ENCODE measurements at places on chromosomes 12 and 14. TPM values are rescaled to one million over a fixed set of nuclear protein-coding genes. Genes with fewer than 3 reads are reported as not detected.

Gene ARHGEF40
- 21.5 TPM for polyA plus RNA-seq

DNA sequence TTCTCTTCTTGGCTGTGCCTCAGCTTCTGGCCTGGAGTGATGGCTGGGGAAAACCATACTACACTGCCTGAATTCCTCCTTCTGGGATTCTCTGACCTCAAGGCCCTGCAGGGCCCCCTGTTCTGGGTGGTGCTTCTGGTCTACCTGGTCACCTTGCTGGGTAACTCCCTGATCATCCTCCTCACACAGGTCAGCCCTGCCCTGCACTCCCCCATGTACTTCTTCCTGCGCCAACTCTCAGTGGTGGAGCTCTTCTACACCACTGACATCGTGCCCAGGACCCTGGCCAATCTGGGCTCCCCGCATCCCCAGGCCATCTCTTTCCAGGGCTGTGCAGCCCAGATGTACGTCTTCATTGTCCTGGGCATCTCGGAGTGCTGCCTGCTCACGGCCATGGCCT is at the start of gene OR10P1:
Gene OR10P1 (plus strand): TSS at position 40 of the 400 bp plus-strand sequence. CDS start 0 bp downstream, at position 40.
- no peak for DNase-seq

GRCh38 chr12:43914391-43914790 is 78.5 kb downstream of the TMEM117 start:
- DNase-seq: peak; percentile 19

DNA sequence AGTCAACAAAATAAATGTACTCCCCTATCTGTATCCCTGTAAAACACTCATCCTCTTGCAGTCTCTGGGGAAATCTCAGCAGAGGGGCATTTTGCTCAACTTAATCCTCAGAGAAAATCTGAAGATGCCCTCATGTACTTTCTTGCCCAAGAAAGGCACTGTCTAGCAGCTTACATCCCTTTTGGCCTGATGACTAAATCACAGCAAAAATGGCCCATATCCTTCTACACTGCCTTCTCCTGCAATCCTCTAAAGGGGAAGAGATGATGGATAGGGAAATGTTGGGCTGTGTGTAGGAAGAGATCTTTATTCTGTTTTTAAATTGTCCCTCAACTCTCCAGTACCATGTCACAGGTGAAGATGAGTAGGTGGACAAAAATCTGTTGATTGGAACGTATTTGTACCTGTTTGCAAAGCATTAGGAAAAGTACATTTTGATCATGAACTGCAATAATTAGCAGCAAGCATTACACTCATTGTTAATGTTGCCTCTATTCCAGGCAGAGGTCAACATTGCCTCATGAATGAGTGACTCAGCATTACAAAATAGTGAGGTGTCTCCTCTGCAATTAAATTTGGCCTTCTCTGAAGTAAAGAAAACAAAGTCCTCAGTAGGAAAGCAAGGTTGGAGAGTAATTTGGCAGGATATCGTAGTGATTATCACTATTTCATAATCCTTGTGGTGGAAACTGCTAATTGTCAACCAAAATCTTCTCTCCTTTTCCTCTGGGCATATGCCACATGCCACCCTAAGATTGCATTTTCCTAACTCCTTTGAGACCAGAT is 172.4 kb upstream of the CAND1 start:
- no peak for DNase-seq

- no peak for DNase-seq
Measured at GRCh38 chr12:50689437-50689836, 74.5 kb upstream of the ATF1 start.

DNA sequence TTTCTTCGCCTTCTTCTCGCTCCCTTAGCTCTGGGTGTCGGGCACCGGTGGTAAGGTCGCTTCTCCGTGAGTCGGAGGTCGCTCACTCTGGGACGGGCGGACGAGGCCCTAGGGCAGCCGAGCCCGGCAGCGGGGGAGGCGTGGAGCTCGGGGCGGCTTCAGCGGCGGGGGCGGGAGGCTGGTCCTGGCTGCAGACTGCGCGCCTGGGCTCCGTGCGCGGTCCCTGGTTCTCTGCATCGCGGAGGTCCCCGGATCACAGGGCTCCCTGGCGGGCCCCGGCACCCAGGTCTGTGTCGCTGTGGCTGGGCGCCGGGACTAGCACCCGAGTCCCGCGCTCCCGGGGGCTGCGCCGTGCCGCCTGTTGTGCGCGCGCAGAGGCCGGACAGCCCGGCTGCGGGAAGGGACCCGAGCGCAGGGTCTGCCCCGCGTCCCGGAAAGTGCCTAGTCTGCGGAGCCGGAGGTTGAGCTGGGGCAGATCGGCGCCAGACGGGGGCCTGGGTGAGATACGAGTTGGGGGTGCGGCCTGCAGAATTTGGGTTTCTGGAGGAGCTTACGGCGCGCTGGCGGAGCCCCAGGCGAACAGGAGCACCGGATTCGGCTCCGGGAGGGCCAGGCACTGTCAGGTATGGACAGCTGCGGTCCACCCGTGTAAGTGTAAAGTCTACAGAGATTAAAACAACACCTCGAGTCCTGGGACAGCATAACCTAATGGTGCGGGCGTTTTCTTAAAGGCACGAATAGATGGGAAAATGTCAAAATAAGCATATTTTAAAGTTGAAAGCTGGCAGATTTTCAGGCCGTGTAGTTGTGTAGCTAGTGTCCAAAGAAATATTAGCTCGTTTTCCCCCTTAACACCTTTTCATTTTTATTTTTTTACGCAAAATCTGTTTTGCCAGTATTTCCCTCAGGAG is 713 bp downstream of the FRMD6 start:
- peak; percentile 71 for DNase-seq

Measured in GM23338 (cell line).